ENCODE measurements at places on chromosomes 12 and 14.
A peak's percentile ranks its signal among the peaks of the same experiment; 100 is the strongest.

DNA sequence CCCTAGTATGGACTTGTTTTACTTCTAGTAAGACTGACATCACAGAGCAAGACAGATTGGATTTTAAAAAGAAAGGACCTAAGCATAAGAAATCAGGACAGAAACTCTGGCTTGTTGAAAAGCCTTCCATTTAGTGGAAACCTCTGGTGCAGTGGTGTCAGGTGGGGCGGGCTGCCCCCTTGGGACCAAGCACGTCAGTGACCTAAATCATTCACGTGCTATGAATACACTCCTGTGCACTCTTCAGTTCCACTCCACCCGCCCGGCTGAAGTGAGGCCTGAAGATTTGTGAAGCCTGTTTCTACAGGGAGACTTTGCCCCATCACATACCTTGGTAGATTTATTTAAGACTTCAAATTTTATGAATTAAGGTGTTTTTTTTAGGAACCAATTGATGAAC, 58.2 kb upstream of the STRN3 start:
- no peak for DNase-seq

- DNase-seq = no peak
These were observed 27.4 kb upstream of the DDHD1 start for GRCh38 chr14:53180272-53181221.

- DNase-seq = peak; percentile 47
These were observed 101.2 kb downstream of the NELL2 start for GRCh38 chr12:44774815-44775411.

GRCh38 chr12:106120519-106121105, 18.1 kb downstream of the NUAK1 start:
- DNase-seq = no peak

- no peak for DNase-seq
These were observed 24.4 kb downstream of the PRORP start for GRCh38 chr14:35146711-35147149.

GRCh38 chr12:22458298-22458937, 85.9 kb downstream of the C2CD5 start:
- no peak for DNase-seq

GRCh38 chr14:70567791-70568190, 32.7 kb downstream of the MED6 start:
- DNase-seq = no peak

DNA sequence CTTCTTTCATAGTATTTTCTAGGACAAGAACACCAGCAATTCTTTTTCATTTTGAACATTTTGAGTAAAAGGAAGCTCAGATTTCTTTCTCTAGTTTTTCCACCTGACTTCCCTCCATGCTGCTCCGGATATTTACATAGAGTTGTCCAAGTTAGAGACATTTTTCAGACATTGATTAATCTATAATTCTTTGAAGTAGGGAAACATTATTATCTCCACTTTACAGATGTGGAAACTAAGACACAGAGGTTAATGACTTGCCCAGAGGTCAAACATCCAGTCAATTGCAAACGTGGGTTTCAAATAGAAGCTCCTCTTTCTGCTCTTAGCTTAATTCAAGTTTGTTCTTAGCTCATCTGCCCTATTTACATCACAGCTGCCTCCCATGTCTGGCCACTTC, 138.3 kb downstream of the EGLN3 start:
- DNase-seq = no peak

GRCh38 chr12:80056232-80056631, 43.1 kb upstream of the OTOGL start:
- DNase-seq = no peak

DNA sequence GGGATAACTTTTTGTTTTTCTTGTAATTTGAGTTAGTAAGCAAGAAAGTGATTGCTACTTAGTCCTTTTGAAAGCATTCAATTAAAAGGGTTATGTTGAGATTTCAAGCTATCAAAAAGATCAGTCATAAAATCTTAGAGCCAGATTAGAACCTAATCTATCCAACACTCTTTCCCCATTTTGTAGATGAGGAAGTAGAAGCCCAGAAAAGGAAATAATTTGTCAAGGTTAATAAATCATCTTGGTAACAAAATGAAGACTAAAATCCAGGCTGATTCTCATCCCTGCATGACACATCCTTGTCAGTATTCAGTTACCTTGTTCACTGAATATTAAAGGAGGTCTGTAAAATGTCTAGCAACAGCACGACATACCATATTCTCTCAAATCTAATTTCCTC, 26.5 kb downstream of the PPP1R13B start:
- no peak for DNase-seq

DNA sequence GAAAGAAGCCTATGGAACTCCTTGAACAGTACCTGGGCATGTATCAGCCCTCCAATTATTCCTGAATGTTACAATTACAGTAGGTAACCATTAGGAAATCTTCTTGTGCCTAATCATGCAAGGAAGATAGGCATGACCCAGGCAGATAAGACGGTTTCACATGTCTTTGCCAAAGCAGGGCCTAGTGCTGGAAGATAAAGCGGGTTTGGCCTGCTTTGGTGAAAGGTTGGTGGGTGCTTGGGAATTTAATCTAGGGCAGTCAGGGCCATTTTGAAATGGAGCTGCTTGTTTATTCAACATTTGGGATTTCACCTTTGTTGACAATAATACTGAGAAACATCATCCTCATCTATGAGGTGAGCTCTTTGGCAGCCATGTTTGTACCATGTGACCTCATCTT, 12.5 kb upstream of the SRSF5 start:
- no peak for DNase-seq

DNA sequence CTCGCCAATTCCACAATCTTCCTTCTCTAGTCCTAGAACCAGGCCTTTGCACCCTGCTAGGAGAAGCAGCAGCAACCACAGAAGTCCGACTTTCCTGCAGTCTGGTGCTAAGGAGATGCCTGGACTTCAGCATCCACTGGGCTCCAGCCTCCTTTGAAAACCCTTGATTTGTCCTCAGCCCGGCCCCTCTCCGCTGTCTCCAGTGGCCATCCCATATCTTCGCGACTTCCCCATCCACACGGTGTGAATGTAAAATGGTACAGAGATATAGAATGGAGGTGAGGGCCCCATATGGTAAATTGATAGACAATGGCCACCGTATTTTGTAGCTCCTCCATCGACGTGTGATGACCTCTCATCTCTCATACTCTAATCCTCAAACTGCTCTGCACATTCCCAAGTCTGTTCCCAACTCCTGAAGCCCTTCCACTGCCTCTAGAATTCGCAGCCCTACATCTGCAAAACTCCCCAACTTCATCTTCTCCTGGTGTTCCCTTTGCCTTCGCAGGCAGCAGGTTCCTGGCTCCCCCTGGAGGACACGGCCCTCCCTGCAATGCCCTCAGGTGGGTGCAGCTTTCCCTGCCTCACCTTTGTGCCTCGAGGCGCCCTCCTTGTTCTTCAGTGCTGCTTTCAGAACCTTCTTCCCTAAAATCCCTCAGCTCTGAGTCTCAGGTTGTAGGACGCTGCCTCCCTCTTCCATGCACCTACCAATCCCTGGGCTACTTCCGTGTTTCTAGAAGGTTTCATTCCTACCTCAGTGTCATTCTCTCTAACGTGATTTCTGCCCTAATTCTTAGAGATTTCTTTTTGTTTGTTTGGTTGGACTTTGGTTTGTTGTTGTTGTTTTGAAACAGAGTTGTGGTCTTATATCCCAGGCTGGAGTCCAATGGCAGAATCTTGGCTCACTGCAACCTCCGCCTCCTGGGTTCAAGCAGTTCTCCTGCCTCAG, 36.7 kb downstream of the TMBIM6 start:
- peak; percentile 66 for DNase-seq

- no peak for DNase-seq
These were observed 173.0 kb downstream of the CALM1 start for GRCh38 chr14:90569606-90570387.

DNA sequence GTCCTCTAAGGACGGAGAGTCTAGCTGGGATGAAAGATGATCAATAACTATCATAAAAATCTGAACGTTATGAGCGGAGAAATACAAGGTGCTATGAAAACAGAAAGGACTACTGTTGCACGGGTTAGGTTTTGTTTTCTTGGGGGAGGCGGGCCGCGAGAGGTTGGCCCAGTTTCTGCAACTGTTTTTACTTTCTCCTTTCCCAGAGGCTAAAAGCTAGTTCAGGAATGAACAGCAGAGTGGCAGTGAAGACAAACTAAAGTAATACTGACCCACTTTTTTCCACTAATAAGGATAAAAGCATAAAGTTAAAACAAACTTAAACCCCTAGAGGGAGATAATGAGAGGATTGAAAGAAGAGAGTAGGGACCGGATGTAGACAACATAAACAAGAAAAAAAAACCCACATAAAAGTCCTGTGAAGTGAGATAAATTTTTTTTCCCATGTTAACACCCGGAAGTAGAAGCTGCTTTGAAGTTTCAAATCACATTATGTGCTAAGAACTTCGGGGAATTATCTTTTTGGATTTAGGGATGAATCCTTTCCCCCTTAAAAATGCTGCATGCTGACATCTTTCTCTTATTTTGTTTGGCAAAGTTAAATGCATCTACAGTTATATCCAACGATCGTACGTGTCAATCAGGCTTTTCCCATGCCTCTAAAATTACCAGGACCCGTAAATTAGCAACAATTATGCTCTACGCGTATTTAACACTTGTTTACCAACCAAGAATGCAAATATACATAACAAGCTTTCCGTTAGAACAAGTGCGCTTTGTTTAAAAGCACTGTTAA, 1.0 kb upstream of the CDK17 start:
- DNase-seq = no peak

GRCh38 chr14:102917469-102918211, 4.8 kb upstream of the AMN start:
- DNase-seq = peak; percentile 37

DNA sequence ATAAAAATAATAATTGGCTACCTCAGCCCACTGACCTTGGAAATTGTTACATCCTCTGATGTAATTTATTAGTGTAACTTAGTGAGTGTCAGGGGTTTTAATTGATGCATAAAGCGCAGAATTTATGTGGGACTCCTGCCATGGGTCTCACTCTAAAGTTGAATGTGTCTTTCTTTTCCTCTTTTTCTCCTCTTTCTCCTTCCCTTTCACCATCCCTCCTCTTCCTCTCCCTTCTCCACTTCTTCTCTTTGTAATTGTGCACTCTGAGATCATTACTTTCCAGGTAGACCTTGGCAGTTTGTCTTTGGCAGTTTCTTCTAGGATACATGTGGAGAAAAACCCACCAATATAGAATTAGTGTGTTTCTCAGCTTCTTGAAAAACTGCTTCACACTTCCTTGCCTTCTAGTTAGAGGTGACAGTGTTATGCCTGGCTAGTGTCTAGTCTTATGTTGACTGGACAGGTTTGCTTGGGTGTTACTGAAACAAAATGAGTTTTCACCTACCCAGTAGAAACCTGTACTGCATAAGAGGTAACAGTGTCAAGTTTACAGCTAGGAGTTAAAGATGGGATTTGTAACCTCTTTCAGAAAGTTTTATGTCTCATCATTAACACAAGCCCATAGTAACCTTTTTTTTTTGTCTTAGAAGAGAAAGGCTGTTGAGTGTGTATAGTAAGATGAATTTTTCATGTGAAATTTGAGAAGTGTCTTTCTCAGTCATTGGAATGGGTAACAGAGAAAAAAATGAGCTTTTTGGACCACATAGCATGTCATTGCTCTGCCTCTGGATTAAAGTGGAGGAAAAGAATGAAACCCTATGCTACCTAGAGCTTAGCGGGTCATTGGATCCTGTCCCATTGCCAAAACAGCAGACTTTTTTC, 18.6 kb downstream of the PELI2 start:
- DNase-seq = no peak

DNA sequence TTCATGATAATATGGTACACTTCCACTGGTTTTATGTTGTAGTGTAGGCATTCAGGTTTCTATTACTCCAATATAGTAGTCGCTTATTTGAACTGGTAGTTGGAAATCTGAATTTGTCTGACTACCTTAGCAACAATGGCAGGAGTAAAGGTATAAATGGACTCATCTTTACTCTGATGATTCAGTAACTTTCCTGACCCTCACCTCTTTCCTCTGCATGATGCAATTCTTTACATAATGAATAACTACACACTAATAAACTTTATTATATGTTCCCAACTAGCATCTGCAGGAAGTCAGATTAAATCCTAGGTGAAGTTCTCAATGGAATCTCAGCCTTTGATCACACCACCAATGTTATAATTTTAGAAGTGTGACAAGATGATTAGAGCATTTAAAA, 70.5 kb upstream of the ATP2B1 start:
- no peak for DNase-seq

- no peak for DNase-seq
These were observed 230.2 kb downstream of the BCL11B start for GRCh38 chr14:99041820-99042174.

DNA sequence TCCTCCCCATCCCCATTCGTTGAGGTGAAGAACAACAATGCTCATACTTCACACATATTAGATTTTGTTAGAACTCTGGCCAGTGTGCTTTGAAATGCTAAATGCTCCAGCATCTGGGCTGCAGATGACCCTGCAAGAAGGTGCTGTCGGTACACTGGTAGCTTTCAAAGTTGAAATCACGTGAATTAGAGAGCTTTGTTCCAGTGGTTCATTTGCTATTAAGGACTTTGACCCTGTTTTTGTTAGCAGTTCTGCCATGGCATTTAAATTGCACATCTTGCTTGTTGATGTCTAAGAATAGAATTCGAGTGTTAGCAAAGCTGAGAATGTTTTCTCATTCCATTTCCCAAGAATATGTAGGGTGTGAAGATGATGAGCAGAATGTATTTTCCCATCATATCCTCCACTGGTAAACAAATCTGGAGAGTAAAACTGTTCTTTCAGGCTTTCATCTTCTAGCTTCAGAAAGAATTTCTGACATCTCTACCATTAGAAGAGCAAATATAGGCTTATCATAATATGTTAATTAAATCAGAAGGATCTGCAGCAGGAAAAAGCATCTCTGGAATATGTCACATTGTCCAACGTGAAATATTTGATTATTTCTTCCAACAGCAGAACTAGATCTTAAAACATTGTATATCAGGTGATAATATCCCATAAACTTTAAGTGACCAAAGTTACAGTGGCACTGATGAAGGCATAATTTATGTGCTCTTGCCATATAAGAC, 98.8 kb upstream of the PDE3A start:
- no peak for DNase-seq

DNA sequence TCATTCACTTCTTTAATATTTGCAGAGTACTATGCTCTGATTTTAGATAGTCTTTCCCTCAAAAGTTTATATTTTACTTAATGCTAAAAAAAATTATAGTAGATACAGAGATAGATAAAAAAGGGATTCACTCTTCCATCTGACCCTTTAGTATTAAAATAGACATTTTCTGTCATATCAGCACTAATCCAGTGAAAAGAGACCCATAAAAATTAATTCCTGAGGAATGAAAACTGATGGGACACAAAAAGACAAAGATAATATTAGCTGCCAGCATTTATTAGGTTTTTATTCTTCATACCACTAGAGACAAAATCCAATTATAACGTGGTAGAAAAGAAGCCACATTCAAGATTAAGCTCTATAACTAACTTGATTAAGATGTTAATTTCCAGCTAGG, 45.3 kb downstream of the SOS2 start:
- DNase-seq = no peak

GRCh38 chr12:93524386-93525133, 47.9 kb upstream of the SOCS2 start:
- no peak for DNase-seq

All from stimulated activated CD8-positive, alpha-beta memory T cell treated with anti-CD3 and anti-CD28 coated beads, Interleukin-4, amount 100 ng/mL, for 1 hour (primary cell).